Stimulated activated CD4-positive, alpha-beta T cell treated with anti-CD3 and anti-CD28 coated beads, Interleukin-15, amount 100 ng/mL, for 1 hour (primary cell): ENCODE measurements at places on chromosomes 16 and 17.

GRCh38 chr16:56910654-56911539, 21.0 kb upstream of the HERPUD1 start:
- DNase-seq, result no peak

DNA sequence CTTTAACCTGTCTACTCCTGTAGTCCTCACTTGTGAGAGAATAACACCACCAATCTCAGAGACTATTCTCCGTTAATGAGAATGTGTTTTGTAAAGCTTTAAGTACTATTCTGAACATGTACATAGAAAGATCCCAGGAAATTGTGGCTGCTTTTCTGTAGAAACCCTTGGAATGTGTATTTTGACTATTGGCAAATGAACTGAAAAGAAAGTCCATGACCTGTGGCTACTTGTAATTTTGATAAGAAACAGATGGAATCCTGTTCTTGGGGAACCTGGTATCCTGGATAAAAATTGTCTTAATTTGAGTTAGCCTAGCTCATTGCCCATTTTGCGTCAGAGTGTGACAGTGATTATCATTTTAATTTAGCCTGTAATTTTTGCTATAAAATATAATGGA, 9.1 kb downstream of the CTCF start:
- DNase-seq, result no peak

GRCh38 chr17:38701504-38702165, 3.4 kb upstream of the MLLT6 start:
- DNase-seq, result peak; percentile 28

- no peak for DNase-seq
Measured at GRCh38 chr16:24550295-24550694, 10.9 kb downstream of the RBBP6 start.

DNA sequence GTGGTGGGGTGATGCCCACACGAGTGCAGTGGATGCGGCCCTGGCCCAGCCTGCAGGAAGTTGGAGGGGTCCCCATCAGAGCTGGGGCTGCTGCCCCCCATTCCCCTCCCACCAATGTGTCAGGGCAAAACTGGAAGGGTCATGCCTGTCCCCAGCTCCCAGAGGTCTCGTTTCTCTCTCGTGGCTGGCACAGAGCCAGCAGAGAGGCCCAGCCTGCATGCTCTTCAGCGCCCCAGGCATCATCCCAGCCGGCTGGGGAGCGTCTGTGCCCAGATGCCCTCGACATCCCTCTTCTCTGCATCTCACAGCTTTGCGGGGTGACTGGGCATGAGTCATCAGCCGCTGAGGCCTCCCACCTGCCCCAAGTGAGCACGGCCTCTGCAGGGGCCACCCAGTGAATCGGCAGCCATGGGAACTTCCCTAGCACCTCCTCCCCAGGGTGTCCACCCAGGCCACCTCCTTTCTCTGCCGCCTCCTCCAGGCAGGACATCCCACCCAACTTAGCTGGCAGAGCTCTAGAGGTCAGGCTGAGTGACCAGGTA, 9.8 kb upstream of the CSNK1D start:
- no peak for DNase-seq

- no peak for DNase-seq
Measured at GRCh38 chr17:31568121-31568520, 176.6 kb downstream of the RAB11FIP4 start.

- DNase-seq, result no peak
Measured at GRCh38 chr16:3470723-3471122, 24.6 kb downstream of the C16orf90 start.

- no peak for DNase-seq
Measured at GRCh38 chr17:81513372-81513752, 763 bp upstream of the ACTG1 start.

DNA sequence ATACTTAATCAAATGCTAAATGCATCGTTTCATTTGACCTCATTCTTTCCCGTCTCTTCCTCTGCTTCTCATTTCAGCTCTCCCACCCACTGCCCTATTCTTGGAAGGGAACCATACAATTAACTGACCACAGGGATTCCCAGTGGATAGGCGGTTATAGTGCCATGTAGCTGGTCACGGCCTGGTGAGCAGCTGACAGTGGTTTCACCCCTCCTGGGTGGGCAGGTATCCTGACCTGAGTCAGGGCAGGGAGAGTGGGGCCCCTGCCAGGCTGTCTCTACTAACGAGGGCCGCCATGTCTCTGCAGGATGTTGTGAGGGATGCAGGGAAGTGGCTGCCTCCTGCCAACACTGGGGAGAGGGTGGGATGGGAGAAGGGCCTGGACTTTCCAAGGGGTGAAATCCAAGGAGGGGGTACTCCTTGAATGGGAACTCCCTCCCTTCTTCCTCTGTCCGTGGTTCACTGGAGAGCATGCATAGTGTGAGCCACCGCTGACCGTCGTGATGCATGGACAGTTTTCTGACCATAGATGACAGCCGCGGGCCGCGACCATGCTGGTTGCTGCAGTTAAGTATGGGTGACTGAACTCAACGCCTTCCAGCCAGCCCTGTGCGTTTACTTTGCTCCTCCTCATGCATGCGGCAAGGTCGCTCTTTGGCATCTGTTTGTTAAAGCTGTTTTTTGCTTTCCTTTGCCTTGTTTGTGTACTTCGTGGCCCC, 95.9 kb downstream of the RPTOR start:
- DNase-seq, result no peak

DNA sequence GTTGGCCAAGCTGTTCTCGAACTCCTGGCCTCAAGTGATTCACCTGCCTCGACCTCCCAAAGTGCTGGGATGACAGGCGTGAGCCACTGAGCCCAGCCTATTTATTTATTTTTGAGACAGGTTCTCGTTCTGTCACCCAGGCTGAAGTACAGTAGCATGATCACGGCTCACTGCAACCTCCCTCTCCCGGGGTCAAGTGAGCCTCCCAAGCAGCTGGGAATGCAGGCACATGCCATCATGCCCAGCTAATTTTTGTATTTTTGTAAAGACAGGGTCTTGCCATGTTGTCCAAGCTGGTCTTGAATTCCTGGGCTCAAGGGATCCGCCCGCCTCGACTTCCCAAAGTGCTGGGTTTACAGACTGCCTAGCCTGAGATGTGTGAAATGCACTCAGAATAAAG, 10.2 kb upstream of the SEC14L1 start:
- no peak for DNase-seq

DNA sequence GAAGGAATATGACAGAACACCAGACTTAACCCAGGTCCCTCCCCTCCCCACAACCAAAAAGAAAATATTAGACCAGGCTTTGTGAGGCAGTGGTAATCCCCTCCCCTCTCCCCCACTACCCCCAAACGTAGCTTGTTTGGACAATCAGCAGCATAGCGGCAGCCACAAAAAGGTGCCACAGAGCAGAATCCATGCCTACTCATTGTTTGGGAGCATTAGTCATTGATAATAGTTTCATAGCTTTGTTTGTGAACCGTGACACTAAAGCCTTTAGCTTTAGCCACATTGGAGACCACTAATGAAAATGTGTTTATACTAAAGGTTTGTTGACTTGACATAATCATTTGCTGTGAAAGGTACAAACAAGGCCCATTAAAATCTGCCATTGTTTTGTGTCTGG, 65.1 kb downstream of the NUP93 start:
- DNase-seq, result no peak

DNA sequence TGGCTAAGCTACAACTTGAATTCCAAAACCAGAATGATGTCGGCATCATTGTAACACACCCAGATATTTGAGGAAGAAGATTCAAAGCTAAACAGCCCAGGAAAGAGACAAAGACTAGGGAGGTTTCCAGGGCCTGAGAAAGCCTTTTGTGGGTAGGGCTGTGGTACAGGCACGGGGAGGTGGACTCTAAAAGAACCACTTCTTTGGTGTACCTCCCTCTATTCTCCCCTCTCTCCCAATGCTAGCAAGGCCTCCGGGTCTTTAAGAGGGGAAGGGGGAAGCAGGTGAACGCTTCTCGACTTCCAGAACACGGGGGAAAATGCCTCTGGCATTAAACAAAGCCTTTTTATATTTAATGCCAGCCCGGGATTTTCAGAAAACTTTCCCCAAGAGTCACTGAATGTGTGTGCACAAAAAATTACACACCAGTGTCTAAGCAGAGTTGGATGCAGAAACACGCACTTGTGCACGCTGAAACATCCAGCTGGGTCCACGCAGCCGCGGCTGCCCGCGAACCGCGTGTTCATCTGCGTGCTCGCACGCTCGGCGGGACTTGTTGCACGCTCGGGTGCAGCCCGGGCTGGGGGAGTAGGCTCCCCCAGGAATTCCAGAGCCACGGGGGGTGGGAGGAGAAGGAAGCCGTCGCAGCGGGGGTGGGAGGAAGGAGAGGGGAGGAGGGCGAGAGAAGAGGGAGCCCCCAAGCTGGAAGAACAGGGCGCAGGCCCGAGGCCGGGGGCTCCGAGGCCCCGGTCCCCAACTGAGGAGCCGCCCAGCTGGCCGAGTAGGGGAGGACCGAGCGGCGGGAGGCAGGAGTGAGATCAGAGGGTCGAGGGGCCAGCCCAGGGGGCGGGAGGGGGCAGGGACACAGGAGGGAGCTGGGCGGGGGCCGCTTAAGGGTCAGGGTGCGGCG, 20.1 kb upstream of the ZNF423 start:
- DNase-seq, result no peak

DNA sequence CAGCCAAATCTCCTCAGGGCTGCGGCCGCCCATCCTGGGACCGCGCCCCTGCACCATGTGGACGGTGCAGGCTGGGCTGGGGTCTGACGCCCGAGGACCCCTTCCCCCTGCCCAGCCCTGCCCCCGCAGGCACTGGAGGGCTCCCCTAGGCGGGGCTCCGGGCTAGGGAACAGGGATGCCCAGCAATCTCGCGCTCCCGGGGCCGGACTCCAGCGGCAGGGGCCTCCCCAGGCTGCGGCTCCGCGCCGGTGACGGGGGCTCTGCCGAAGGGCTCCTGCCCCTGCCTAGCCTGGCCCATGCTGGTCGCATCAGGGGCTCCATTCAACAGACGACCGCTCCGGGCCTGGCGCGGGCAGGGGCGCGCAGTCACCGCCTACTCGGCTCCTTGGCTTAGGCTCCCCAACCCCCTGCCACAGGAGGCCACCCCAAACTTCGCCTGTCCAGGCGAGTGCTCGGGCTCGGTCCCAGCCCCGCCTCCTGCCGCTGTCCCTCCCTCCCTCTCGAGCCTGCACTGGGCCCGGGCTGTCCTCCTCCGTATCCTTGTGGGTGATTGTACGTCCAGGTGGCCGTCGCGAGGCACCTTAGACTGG, 27.4 kb upstream of the ADORA2B start:
- DNase-seq, result no peak

DNA sequence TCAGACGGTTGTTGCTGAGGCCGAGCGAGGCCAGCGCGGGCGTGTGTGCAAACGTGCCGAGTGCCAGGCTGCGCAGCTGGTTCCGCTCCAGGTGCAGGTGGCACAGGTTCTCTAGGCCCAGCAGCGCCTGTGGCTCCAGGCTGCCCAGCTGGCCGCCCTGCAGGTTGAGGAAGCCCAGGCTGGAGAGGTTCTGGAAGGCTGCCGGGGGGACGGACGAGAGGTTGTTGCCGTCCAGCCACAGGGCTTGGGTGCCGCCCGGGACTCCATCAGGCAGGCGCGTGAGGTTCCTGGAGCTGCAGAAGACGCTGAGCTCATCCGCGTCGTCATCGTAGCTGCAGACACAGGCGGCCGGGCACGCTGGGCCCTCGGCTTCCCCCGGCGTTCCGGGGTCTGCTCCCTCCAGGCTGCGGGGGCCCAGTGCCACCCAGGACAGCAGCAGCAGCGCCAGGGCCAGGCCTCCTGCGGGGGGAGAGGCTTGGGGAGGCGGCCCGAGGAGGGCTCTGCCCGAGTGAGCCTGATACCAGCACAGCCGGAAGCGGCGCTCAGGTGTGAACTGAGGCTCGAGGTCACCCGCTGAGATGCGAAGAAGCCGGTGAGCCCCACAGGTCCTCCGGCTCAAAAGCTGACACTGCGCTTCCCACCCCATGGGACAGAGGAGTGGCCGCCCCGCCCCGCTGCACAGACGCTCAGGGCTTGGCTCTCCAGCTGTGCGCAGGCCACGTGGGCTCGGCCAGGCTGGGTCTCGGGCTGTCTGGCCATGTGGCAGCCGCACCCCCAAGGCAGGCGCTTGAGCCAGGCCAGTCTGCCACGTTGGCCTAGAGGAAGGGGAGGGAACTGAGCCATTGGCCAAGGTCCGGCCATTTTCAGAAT, 1.3 kb downstream of the IGFALS start:
- DNase-seq, result no peak

GRCh38 chr16:47045023-47045422, 71.5 kb upstream of the DNAJA2 start:
- no peak for DNase-seq

GRCh38 chr16:3175157-3176093, 12.6 kb upstream of the OR1F1 start:
- no peak for DNase-seq

- no peak for DNase-seq
Measured at GRCh38 chr17:27577884-27578717, 52.9 kb upstream of the LGALS9 start.

DNA sequence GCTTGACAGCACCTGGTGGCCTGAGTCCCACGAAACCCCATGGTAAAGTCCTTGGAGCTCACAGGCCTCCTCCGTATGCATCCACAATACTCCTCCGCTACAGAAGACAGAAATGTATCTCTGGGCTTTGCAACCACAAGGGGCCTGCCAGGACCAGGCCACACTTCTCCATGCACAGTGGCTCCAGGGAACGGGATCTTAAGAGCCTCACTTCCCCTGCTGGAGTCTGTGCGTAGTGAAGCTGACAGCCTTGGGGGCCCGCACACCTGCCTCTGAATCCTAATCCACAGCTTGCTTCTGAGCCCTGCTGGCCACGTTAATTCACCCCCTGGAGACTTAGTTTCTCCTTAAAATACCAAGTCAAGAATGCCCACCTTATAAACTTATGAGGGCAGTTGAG, 125.7 kb downstream of the COPRS start:
- no peak for DNase-seq

DNA sequence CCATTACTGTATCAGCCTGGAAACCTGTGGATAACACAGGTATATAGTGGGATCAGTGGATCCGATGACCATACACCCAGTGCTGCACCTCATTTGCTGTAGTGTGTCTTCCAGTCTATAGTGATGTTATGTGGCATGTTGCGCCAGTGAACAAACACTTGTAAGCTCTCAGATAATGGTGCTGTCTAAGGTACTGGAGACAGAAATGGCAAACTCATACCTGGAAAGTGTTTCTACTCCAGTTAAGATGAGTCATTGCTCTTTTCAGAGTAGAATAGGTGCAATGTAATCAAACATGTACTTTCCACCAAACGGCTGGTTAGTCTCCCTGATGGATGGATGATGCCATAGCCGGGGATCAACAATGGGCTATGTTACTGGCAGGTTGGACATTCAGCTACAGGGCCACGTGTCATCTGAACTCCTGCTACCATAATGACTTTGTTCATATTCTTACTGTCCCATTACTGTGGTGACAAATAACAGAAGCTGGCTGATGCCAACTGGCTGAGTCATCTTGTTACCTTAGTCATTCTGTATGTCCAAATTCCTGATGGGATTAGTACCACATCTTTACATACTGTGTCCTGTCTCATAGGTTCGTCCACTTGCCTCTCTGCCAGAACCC, 6.3 kb downstream of the CCL11 start:
- no peak for DNase-seq

GRCh38 chr17:79811011-79811867, 14.4 kb upstream of the CBX8 start:
- no peak for DNase-seq

DNA sequence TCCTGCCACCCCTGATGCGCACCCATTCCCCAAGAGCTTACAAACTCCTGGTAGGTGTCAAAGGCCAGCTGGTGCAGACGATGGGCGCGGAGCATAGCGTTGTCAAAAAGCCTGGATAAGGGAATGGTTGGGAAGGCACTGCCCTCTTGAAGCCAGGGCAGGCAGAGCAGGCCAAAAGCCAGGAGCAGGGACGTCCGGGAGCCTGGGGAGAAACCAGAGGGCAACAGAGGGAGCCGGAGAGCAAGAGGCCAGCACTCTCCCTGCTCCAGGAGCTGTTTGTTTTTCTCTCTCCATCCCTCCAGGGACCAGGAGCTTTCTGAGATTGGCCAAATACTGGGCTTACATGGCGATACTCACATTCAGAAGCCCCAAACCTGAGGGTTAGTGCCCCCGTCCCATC, 334 bp downstream of the GH1 start:
- DNase-seq, result no peak
